ENCODE measurements at places on chromosomes 5 and 9.

DNA sequence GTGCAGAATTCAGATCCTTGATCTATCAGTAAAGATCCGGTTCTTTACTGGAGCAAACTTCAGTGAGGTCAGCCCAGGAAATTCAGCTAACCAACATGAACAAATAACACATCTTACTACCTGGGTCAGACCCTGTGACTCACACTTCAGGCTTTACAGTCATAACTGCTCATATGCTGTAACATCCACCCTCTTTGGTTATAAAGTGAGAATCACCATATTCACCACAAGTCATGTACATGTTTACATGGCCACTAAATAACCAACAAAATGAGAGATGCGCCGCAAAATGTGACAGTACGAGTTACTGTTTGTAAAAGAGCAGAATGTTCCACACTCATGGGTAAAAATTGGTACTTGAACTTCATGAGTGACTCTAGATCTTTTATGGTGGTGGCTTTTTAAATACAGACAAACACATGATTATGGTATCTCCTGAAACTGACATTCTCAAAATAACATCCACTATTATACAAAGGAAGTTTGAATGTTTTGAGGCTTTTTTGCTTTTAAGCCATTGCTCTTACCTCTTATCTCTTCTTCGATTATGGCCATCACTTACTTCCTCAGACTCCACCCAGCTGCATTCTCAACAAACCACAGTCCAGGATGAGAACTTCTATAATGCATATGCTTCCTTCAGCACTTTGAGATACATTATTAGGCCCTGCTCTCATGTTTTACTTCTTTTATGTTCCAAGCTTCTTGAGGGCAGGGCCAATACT, 516.6 kb downstream of the RAB3C start:
- DNase-seq = peak; percentile 89

DNA sequence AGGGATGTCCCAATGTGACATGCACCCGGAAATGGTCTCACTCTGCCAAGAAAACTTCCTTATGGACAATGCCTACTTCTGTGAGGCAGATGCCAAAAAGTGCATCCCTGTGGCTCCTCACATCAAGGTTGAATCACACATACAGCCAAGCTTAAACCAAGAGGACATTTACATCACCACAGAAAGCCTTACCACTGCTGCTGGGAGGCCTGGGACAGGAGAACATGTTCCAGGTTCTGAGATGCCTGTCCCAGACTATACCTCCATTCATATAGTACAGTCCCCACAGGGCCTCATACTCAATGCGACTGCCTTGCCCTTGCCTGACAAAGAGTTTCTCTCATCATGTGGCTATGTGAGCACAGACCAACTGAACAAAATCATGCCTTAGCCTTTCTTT, 37.6 kb upstream of the CCDC152 start:
- peak; percentile 34 for DNase-seq

DNA sequence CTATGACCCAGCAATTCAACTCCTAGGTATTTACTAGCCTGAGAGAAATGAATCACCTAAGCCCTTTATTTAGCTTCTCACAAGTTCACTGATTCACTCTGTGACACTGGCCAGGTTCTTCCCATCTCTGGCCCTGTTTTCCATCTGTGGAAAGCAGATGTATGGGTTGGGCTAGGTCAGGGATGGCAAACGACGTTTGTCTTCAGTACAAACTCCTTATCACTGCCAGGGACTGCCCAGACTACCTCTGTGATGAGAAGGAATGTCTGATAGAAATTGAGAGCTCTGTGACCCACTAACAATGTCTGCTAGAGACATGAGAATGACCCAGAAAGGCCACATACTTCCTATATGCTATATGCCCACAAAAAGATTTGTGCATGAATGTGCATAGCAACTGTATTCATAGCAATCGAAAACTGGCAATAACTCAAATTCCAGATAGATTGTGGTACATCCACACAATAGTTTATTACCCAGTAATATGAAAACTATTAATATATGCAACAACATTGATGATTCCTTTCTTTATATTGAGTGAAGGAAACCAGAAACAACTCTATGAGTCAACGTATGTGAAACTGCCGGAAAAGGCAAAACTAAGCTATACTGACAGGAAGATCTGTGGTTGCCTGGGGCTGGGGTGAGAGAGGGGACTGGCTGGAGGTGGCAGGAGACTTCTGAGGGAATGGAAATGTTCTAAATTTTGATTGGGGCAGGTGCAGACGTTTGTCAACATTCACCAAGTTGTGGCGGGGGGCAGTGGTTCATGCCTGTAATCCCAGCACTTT, 32.0 kb upstream of the ADAM19 start:
- peak; percentile 57 for DNase-seq

DNA sequence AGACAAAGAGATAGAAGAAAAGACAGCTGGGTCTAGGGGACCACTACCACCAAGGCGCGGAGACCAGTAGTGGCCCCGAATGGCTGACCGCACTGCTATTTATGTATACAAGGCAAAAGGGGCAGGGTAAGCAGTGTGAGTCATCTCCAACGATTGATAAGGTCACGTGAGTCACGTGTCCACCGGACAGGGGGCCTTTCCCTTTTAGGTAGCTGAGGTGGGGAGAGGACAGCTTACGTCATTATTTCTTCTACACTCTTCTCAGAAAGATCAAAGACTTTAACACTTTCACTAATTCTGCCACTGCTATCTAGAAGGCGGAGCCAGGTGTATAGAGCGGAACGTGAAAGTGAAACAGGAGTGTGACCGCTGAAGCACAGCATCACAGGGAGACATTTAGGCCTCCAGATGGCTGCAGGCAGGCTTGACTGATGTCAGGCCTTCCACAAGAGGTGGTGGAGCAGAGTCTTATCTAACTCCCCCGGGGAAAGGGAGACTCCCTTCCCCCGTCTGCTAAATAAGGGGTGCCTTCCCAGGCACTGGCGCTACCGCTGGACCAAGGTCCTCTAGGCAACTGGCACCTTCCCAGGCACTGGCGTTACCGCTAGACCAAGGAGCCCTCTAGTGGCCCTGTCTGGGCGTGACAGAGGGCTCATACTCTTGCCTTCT, 6.1 kb upstream of the PRR16 start:
- DNase-seq = peak; percentile 49

DNA sequence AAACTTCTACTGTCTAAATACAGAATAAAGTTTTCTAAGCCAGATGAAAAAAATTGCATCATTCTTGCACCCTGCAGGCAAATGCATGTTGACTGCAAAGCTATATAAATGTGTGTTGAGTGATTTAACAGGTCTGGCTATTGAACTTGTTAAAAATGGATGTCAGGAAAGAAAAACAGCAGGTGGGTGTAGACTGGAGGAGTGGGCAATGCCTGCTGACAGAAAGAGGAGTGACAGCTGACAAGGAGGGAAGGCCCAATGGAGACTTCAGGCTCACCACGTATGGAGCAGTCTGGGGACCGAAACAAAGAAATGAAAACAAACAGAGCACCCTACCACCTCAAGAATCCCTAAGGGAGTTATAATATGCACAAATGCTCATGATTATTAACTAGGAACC, 127.8 kb downstream of the GRIA1 start:
- no peak for DNase-seq

- no peak for DNase-seq
Measured at GRCh38 chr9:93646640-93647178, 70.3 kb downstream of the PHF2 start.

DNA sequence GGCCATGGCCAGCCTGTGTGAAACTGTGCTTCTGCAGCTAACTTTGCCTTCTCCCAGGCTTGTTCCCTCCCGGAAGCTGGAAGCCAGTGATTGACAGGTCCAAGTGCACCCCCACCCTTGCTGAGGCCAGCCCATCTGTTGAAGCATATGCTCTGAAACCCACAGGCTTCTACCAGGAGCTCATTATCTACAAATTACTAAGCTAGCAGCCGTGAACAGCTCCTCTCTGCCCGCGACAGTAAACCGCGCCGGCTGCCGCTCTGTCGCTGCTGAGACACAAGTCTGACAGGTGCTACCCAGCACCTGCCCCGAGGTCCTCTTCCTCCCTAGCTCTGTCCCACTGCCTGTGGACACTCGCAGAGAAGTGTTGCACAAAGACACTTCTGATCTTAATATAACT, 490.9 kb downstream of the GADD45G start:
- DNase-seq = no peak

DNA sequence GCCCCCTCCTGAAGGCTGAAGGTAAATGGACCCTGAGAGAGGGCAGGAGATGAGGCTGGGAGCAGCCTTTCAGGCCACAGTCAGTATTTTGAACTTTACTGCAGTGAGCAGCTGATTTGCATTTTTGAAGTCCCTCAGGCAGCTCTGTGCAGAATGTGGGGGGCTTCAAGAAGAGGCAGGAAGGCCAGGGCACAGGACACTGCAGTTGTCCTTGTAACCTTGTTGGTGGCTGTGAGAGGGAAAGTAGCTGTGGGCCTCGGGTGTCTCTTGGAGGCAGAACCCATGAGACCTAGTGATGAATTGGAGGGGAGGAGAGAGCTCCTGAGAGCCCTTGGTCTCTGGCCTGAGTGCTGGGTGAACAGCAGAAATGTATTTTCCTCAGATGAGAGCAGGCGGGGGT, 2.6 kb downstream of the CCDC180 start:
- DNase-seq = no peak

DNA sequence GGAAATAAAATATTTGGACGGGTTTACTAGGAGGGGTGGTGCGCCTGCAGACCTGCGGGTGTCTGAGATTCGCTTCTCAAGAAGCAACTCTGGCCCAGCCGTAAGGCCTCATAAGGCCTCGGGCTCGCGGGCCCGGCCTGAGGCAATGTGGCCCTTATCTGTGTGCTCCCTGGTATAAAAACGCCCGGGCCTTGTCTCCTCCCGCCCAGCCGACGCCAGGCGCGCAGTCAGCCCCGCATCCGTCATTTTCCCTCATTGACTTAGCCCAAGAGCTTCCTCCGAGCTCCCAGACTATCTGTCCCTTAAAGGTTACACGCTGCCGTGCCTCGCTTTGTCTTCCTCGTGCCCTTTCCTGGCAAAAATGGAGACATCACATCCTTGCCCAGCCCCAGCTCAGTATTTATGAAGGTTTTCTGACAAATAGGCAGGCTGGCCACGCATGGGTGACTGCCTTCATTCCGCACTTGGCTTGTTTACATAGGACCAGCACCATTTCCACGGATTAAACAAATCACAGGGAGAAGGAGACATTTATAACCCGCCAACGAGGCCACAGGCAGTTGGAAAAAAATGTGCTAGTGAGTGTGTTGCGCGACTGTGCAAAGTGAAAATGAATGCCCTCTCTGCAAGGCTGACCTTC, 74.5 kb upstream of the TBCA start:
- DNase-seq = no peak

DNA sequence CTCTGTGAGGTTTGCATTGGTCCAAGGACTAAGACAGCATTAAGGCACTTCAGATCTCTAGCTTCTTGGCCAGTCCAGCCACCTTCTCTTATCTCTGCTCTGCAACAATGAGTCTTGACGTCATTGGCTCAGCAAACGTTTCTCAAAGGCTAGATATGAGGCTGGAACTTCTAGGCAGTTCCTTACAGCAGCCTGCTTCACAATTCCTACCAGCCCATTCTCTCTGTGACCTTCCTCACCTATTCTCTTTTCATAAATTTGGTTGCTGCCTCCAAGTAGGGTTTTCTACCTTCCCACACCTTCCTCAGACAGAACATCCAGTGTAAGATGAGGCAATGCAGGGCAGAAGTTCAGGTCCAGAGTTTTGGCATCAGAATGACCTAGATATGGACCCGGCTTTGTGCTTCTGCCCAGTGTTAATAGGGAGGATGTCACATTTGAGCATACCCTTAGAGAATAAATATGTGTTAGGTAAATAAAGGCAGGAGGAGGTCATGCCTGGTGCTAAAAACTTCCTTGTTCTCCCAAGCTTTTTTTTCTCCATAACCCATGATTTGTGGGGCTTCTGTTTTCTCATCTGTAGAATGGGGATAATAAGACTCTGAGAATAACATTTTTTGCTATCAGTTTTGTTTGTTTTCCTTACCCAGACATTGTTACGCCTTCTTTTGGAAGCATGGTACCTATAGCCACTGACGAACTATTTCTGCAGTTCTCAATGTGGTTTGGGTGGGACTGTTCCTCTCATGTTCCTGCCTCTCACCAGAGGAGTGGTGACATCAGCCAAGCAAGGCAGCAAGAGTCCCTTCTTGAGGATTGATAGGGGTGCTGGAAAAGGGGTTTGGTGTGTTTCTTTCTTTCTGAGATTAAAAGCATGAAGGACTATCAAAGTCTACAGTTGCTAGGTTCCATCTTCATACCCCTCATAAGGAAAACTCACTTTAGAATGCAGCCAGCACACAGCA, 220.6 kb upstream of the TRIM32 start:
- no peak for DNase-seq

- no peak for DNase-seq
Measured at GRCh38 chr9:78782234-78782633, 485.3 kb downstream of the PSAT1 start.

- peak; percentile 95 for DNase-seq
Measured at GRCh38 chr9:134641173-134641989, at the start of gene COL5A1. Gene COL5A1, plus strand, starts transcription at chr9:134641803. Its CDS starts 385 bp downstream, at chr9:134642188.

- peak; percentile 53 for DNase-seq
Measured at GRCh38 chr5:145848854-145849253, 13.7 kb upstream of the PRELID2 start.

DNA sequence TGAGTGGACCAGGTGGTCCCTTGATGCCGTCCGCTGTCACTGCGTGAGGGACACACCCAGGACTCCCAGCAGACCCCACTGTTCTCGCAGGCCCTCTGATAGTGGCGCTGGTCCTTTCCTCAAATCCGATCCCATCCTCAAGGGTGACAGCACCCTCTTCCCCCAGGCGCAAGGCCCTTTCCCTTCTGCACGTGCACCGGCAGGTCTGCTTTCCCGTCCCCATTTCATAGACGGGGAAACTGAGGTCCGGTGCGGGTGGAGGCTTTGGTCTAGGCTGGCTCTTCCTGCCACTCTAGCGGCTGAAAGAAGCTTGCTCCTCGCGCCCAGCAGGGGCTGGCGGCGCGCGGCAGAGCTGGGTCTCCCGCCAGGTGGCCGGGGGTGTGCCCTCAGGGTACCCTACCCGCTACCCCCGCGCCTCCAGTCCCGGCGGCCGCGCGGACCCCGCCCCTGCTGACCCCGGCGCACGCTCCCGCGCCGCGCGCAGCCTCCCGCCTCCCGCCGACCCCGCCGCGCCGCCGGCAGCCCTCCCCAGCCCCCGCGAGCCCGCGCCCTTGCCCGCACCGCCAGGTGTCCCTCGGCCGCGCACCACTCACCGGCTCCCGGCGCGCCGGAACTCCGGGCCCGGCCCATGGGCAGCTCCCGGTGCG, 453 bp downstream of the RASGEF1C start:
- DNase-seq = no peak
